Fibroblast of villous mesenchyme (primary cell): ENCODE measurements at places on chromosomes 1 and 21.

DNA sequence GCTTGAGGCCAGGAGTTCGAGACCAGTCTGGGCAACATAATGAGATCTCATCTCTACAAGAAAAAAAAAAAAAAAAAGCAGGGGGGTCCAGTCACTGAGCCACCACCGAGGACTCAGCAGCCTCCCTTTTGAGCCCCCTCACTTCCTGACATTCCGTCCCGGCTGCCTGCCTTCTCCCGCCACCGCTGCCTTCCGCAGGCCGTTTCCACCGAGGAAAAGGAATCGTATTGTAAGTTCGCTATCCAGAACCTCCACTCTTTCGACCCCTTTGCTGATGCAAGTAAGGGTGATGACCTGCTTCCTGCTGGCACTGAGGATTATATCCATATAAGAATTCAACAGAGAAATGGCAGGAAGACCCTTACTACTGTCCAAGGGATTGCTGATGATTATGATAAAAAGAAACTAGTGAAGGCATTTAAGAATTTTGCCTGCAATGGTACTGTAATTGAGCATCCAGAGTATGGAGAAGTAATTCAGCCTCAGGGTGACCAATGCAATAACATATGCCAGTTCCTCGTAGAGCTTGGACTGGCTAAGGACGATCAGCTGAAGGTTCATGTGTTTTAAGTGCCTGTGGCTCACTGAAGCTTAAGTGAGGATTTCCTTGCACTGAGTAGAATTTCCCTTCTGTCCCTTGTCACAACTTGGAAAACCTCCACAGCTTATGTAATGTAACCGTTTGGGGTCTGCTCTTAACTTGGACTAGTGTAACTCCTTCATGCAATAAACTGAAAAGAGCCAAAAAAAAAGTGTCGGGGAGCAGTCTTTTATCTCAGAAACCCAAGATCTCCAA lies 55.6 kb downstream of the GLUL start:
- DNase-seq = no peak

GRCh38 chr1:32925403-32926162 lies 24.4 kb upstream of the TMEM54 start:
- no peak for DNase-seq

GRCh38 chr1:6269296-6269695 lies 8.4 kb upstream of the GPR153 start:
- DNase-seq = no peak

DNA sequence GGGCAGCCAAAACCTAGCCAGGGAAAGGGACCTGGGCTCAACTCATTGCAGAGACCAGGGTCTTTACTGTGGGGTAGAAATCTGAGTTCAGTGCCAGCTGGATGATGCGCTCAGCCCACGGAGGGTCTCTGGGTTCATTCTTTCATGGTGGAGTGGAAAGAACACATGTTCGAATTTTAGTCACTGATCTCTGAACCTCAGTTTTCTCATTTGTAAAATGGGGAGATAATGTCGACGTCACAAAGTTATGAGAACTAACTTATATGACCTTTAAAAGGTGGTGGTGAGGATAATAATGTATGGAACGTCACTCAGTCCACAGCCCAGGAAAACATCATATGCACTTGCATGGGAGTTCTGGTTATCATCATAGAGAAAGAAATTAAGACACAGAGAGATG lies 1.2 kb upstream of the TAL1 start:
- DNase-seq = no peak

- no peak for DNase-seq
These were observed 46.9 kb downstream of the SLX9 start for GRCh38 chr21:44986471-44987291.

DNA sequence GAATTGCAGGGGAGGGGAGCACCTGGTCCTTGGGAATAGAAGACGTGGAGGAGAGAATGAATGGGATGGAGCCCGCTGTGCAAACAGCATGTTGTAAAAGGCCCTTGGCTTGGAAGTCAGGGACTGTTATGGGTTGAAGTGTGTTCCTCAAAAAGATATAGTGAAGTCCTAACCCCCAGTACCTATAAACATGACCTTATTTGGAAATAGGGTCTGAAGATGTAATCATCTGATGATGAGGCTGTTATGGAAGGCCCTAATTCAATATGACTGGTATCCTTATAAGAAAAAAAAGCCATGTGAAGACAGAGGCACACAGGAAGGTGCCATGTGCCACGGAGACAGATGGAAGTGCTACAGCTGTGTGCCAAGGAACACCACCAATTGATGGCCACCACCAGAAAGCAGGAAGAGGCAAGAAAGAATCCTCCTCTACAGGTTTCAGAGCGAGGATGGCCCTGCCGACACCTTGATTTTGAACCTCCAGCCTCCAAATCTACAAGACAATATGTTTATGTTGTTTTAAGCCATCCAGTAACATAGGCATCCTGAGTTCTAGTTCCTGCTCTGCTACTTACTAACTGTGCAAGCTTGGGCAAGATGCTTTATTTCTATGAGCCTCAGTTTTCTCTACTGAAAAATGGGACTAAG lies 51.2 kb downstream of the LRRN2 start:
- no peak for DNase-seq
